ENCODE measurements at places on chromosomes 2 and 18.
A peak's percentile ranks its signal among the peaks of the same experiment; 100 is the strongest.

- DNase-seq, result no peak
Observed at GRCh38 chr2:239341146-239341732, 59.6 kb downstream of the HDAC4 start.

DNA sequence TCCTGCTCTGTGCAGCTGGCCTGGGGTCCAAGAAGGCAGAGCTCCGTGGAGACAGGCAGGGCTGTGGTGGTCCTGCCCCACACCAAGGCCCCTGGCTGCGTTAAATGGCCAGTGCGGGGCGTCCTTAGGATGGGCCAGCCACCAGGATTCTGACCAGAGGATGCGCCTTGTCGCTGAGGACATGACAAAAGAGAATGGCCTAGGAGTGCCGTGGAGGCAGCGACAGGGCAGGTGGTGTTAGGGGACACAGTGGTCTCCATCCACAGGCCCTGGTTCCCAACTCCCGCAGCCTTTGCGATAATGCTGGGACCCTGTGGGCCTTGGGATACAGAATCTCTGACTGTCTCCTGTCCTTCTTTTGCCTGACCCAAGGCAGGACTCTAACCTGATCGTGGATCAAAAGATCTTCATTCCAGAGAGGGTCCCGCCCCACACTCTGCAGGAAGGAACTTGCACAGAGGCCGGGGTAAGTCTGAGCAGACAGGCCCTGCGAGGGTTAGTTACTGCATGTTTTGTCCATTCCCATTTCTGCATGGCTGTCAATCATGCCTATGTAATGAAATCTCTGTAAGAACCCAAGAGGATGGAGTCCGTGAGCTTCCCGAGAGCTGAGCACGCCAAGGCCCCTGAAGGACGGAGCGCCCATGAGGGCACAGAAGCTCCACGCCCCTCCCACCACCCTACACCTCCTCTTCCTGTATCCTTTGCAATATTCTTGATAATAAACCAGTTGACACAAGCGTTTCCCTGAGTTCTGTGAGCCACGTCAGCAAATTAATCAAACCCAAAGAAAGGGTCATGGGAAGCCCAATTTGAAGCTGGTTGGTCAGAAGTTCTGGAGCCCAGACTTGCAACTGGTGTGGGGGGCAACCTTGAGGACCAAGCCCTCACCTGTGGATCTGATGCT, 251.5 kb upstream of the SALL3 start:
- no peak for DNase-seq

DNA sequence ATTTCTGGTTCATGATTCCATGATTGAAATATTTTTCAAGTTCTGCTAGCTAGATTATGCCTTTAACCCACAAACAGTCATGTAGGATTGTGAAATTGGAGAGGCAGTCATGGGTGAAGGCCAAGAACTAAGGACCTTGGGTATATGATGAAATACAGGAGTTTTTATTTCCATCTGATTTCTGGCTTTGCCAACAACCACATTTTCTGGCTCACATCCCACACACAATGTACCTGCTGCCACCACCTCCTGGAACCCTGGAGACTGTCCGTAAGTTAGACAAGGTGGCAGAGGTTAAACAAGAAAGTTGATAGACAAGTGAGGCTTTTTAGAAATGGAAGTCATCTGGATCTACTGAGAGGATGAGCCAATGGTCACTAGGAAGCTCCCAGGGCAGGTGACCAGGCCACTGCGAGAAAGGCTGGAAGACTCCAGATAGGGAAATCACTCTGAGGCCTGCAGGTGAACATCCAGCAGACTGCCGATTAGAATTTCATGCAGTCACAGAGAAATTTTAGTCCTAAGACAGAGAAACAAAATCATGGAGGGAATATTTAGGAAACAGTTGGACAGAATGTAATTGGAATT, 402.0 kb downstream of the ALK start:
- DNase-seq, result no peak

- peak; percentile 10 for DNase-seq
Observed at GRCh38 chr18:75142677-75143076, 66.3 kb downstream of the PTGR3 start.

GRCh38 chr2:203721781-203722300, 15.4 kb downstream of the CD28 start:
- no peak for DNase-seq

DNA sequence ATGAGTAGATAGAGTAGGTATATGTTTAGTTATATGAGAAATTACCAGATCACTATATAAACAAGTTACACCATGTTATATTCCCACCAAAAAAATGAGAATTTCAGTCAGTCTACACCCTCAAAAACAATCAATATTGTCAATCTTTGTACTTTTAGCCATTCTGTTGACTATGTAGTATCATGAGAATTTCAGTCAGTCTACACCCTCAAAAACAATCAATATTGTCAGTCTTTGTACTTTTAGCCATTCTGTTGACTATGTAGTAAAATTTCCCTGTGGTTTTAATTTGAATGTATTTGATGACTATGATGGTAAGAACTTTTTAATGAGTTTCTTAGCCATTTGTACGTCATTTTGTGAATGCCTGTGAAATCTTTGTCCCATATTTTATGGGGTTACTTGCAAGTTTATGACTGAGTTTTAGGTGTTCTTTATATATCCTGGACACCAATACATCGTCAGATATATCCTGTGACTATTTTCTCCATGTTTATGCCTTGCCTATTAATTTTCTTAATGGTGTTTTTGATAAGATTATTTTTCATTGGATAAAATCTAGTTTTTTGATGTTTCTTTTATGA, 528.4 kb upstream of the SPHKAP start:
- no peak for DNase-seq

DNA sequence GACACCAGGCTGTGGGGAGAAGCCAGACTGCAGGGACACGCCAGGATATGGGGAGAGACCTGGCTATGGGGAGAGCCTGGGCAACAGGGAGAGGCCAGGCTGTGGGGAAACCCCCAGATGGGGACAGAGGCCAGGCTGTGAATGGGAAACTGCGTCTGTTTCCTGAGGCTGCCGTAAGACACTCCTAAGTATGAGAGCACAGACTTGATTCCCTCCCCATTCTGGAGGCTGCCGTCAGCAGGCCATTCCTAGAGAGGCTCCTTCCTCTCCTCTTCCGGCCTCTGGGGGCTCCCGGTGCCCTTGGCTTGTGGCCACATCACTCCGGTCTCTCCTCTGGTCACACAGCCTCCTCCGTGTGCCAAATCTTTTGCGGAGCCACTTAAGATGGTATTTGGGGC, 32.3 kb downstream of the ADI1 start:
- DNase-seq, result no peak

DNA sequence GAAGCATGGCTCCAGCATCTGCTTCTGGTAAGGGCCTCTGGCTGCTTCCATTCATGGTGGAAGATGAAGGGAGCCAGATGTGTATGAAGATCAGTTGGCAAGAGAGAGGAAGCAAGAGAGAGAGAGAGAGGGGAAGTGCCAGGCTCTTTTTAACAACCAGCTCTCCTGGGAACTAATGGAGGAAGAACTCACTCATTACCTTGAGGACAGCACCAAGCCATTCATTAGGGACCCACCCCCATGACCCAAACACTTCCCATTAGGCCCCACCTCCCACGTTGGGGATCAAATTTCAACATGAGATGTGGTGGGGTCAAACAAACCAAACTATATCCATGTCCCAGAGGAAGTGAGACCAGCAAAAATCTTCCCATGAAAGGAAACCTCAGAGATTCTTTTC, 124.8 kb upstream of the SIX2 start:
- DNase-seq, result no peak

DNA sequence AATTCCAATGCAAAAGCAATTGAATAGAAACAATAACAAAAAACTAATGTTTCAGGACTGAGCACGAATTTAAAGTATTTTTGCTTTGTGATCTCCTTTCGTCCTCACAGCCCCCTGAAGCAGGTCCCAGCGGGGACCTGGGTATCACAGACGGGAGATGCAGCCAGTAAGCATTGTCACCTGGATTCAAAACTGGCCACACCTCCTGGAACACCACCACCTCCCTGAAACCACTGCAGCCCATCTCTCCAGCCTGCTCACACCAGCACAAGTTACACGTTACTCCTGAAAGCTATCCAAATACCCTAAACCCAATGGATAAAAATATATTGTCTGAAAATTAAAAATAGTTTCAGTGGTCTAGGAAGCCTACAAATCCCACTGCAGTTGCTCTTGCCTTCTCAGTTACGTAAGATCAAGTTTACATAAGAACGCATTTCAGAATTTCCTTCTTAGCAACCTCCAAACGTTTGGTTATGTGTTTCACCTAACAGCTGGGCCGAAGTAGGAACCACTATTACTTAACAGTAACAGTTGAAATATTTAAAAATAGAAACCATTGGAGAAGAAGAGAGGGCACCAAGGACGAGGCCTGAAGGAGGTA, 178.0 kb downstream of the HDAC4 start:
- no peak for DNase-seq

- DNase-seq, result no peak
Observed at GRCh38 chr2:199439066-199439465, 18.7 kb downstream of the SATB2 start.

Data from D341Med (cell line).